ENCODE measurements at places on chromosomes 4 and X.

GRCh38 chr4:126558596-126558995 lies 1074.2 kb upstream of the INTU start:
- no peak for DNase-seq

DNA sequence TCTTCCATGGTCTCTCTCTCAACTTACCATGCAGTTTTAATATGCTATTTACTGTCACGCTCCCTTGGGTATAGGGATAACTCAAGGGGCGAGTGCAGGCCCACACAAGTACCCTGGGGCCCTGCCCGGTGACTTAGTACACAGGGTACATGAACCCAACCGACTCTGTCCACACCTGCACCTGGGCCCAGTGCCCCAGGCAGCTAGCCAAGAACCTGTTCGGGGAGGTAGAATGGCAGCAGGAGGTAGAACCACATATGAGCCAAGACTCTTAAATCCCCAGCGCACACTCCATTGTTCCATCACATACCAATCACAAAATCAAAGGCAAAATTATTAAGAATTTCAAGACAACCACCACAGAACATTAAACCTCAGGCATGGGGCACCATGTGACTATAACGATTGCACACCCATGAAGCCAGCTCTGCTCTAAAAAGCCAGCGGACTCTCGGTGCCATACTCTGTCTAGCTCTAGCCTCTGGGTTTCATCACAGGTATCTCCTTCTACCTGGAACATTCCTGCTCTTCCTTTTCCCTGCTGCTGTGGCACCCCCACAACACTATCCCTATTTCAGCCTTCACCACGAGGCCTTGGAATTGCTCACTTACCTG lies 14.6 kb downstream of the PHF8 start:
- peak; percentile 7 for DNase-seq

DNA sequence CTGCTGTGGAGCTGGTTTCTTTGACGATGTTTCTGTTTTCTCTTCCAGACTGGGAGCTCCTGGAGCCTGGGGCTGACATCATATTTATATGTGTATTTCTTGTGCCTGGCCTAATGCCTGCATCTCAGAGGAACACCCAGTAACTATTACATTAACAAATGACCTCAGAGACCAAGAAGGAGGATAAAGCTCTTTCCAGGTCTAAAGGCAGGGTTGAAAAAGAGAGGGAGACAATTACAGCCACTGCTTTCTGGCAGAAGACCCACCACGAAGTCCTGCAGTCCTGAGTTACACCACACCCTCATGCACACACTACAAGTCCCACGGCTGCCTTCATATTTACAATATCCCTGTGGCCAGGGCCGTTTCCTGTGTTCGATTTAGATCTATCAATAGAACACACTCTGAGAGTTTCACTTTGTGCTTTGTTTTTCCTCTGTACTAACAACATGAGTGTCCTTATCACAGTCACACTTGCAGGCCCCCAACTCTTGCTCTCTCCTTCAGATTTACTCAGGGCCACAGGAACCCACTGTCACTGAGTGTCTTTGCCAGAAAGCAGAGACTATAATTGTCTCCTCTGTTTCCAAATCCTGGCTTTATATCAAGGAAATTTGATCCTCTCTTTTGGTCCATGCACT lies 535.5 kb downstream of the MID1IP1 start:
- DNase-seq: no peak

DNA sequence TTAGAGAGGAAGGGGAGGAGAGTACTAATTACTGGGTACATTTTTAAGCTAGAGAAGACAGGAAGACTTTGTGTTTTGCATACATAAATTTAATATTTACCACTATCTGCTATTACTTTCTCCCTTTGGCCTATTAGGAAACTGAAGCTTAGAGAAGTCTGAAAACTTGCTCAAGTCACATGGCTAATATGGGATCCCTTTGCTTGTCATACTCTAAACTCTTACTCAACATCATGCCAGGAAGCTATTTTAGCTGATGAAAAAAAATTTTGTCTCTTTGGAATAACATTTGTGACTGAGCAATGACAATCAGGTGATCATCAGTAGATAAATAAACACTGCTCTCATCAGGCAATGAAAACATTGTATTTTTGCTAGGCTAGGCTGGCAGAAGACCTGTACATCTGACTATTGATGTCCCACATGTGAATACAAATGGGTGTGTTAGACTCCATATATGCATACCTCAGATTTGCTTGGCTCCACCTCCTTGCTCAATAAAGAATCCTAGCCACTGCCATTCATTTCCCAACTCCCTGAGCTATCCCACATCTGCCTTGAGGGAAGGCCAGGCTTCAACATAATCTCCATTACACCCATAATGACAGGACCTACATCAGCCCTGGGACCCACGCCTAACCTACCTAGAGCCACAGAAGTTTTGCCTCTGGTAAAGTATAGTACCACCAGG lies 17.0 kb upstream of the DCLK2 start:
- no peak for DNase-seq

GRCh38 chr4:154389148-154389547 lies 102.5 kb downstream of the DCHS2 start:
- DNase-seq: no peak

DNA sequence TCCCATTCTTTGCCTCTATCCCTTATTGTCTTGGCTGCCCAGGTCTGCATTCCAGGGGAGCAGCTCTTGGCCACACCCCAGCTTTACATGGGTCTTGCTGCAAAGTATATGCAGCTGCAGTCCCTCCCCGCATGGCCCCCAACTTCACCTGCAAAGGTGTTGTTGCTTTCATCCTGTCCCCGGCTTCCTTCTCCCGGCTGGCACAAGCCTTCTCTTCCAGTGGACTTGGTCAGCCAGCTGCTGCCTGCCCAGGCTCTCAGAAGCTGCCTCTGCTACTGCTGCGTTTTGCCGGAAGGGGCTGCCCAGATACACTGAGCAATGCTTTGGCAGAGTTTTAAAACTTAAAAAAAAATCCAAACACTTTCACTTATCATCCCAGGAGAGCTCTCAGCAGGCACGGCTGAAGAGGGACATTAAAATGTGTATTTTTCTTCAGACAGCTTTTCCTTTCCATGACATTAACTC lies 121.2 kb upstream of the PDLIM3 start:
- DNase-seq: peak; percentile 16

GRCh38 chr4:157115613-157116335 lies 39.8 kb downstream of the GLRB start:
- no peak for DNase-seq

GRCh38 chr4:185542626-185543315 lies 7.5 kb upstream of the PDLIM3 start:
- no peak for DNase-seq

DNA sequence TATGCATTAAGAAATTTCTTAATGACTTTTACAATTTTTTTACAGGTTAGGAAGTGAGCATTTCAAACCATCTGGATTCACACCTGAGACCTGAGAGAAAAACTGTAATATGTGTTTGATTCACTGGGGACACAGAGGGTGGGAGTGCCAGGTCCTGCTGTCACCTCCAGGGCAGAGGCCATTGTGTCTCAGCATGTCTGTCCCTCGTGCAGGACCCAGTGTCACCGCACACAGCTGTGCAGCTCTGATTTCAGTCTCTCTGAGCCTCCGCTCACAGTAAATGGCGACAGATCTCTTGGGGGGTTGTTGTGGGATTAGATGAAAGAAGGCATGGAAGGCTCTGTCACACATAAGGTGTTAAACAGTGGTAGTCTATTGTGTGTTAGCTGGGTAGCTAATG lies 23.0 kb upstream of the CLDN24 start:
- no peak for DNase-seq

DNA sequence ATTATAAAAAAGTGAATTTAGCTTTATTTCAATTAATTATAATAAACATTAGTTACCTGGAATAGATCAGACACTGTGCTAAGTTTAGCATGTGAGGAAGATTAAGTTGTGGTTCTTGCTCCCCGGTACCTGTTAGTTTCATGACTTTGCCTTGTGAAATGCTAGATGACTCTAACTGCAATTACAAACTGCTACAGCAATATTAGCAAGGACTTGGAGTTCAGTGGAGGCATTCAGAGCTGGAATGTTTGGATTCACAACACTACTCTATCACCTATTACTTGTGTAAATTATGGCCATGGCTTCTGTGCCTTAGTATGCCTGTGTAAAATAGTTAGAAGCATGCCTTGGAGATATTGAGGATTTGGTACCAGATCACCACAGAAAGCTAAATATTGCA lies 21.4 kb upstream of the ANXA10 start:
- DNase-seq: no peak

DNA sequence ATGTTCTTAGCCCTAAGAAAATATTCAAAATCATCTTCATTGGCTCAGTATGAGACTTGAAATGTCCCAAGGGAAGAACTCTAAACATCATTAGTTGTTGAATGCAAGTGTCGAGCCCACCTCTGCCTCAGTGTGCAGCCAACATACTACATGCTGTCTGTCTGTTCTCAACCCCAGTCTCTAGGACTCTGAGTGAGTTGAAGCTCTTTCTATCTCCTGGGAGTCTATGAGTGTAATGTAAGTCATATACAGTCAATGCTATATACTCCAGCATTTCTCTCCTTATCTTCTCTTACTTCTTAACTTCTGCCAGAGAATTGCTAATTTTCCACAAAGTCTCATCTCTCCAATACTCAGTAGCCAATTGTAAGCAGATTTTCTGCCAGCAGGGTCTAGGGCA lies 61.3 kb downstream of the SPATA18 start:
- DNase-seq: no peak

DNA sequence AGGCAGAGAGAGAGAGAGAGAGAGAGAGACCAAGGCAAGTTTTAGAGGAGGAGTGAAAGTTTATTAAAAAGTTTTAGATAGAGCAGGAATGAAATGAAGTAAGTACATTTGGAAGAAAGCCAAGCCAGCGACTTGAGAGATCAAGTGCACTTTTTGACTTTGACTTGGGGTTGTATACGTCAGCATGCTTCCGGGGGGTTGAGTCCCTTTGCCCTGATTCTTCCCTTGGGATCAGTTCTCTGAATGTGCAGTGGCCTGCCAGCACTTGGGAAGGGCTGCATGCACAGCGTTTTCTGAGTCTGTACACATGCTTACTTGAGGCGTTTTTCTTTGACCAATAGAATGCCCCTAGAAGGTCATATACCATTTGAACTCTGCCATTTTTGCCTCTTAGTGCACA lies 400.5 kb downstream of the PDGFC start:
- no peak for DNase-seq

- no peak for DNase-seq
Measured at GRCh38 chr4:105208561-105208960, 61.9 kb downstream of the TET2 start.

DNA sequence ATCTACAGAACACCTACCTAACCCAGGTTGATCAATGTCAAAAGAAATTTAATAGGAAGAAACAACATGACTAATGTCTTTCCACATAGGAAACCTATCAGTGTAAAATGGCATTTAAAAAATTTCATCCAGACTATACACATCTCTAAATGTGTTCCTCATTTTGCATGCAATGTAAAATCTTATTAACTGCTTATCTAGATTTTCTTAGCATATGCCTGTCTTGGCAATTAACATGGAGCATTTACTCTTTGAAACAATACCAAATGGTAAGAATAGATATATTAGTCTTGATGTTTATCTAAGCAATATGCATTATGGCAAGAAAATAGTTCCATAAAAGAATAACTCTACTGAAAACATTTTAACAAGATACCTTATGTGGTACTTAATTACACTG lies 199.8 kb downstream of the TRAM1L1 start:
- DNase-seq: no peak

DNA sequence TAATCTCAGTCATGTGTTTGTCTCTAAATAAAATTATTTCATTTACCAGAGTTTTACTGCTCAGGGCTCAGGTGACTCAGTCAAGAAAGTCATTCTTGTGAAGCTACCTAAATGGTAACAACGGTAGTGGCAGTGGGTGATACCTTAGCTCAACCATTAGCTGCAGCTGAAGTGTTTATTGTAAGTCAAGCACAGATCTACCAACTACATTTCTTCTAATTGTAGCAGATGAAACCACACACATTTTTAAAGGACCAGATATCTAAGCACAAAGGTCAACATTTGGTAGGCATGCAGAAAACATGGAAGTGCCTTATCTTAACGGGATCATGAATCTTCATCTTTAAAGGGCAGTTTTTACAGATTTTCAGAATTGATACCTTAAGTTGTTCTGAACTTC lies 79.1 kb downstream of the FAT4 start:
- no peak for DNase-seq

DNA sequence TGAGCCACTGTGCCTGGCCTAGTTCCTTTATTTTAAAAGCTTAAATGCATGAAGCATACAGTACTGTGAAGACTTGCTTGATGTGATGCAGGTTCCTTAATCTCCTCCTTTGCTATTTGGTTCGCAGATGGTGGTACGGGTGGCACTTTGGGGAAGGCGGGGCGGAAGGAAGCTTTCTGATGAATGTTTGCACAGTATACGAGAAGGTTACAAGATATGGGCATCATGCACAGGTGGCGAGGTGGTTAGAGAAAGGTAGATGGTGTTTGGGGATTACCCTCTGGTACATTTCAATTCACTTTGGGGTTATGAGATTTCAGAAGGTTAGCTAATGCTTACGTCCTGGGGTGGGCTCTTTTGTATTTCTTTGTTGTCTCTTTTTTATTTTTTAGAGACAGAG lies 17.2 kb downstream of the RHOH start:
- no peak for DNase-seq

GRCh38 chr4:69066945-69067344 lies 29.3 kb upstream of the UGT2B7 start:
- DNase-seq: no peak

DNA sequence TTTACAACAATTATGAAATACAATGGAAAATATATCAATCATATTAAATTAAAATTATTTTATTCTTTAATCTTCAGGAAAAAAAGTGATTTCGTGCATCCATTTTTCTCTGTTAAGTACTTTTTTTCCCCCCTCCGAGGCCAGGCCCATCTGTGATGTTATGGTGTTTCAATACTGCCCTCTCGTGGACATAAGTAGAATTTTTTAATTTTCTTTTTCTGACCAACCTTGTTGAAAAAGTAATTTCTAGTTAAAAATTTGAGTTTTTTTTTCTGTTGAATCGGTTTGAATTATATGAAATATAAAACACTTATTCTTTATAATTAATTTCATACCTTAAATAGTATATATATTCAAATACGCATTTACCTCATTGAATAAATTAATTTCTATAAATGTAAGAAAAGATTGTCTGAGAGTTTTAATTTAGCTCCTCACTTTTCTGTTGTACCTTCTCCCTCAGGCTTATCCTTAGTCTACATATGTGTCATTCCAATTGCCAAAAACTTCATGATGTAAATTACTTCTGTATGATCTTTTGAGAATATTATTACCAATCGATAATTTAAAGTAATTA lies 175.8 kb upstream of the TECRL start:
- peak; percentile 41 for DNase-seq

- DNase-seq: no peak
Measured at GRCh38 chrX:39249999-39250398, 448.7 kb downstream of the MID1IP1 start.

DNA sequence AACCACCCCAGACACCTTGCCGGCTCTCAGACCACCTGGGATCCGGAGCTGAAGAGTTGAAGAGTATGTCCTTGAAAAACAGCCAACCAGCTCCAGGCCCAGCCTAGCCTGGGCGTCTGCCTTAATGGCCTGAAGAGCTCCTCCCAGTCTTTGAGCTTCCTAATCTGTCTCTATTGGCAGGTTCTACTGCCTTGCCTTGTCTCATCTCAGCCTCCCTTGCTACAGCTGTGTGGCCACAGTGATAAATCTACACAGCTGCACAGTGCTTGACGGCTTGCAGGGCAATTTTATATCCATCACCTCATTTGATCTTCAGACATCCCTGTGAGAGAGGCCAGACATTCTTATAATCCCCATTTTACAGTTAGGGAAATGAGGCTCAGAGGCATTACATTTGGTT lies 19.9 kb downstream of the AWAT2 start:
- DNase-seq: no peak
